Ascending aorta (tissue), 2 donors: ENCODE measurements at places on chromosomes 5 and 9.

GRCh38 chr9:95363051-95363841 lies 45.7 kb upstream of the FANCC start:
- no peak for DNase-seq

- no peak for DNase-seq
Observed at GRCh38 chr5:123819833-123820232, 307.9 kb downstream of the CSNK1G3 start.

DNA sequence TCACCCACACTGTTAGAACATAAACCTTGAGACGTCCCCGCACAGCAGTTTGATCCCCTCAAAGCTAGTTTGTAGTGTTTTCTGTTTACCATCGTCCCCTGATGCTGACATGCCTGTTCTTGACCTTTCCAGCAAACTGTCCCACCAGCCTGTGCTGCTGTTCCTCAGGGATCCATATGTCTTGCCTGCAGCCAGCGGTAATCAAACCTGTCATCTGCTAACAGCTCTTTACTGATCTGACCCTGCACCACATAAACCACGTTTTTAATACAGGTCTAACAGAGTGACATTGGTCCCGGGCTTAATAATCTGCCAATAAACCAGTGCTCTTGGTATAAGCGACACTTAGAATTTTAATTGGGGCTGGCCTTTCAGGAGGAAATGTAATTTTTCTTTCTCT lies 34.7 kb downstream of the PPIC start:
- DNase-seq: no peak

DNA sequence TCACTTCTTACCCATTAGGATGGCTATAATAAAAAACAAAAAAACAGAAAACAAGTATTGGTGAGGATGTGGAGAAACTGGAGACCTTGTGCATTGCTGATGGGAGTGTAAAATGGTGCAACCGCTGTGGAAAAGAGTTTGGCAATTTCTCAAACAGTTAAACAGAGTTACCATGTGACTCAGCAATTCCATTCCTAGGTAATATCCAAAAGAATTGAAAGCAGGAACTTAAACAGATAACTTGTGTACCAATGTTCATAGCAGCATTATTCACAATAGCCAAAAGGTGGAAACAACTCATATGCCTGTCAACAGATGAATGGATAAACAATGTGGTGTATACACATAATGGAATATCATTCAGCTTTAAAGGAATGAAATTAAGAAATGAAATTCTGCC lies 28.9 kb downstream of the DCP2 start:
- DNase-seq: no peak

DNA sequence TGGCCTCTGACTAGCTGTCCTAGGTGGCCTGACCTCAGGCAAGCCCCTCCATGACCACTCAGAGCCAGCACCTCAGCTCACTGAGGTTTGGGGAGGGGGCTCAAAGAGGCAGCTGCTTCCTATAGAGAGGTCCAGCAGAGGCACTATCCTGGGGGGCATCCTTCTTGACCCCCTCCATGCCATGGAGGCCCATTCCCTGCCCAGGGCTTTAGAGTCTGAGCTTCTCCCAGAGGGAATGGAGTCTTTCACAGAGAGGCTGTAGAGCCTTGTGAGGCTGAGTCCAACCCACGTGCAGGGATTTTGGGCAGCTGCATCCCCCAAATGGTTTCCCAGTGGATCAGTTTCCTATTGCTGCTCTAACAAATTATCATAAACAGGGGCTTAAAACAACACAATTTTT lies 16.9 kb downstream of the IRF1 start:
- DNase-seq: peak; percentile 1

GRCh38 chr5:58834242-58835225 lies 251.7 kb downstream of the RAB3C start:
- DNase-seq: no peak

DNA sequence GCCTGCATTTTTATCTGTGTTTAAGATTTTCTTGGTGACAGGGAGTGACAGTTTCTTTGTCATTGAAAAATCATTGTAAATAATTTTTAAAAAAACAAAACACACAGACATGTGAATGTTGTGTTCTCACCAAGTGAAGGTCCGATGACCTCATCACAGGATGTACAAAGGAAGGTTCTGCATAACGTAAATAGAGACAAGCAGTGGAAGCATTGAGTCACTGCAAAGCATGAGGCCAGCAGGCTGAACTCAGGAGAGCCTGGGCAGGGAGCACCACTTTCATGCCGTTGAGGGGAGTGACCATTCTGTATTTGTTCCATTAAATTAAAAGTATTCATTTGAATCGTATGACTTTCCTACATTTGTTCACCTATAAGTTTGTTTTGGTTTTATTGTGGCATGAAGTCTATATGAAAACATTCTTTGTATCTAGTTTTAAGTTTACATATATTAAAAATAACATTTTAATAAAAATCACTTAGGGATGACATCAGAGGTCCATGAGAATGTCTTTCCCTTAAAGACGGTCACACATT lies 70.4 kb upstream of the TLE1 start:
- DNase-seq: peak; percentile 82

GRCh38 chr5:50576686-50577256 lies 89.7 kb upstream of the PARP8 start:
- no peak for DNase-seq

DNA sequence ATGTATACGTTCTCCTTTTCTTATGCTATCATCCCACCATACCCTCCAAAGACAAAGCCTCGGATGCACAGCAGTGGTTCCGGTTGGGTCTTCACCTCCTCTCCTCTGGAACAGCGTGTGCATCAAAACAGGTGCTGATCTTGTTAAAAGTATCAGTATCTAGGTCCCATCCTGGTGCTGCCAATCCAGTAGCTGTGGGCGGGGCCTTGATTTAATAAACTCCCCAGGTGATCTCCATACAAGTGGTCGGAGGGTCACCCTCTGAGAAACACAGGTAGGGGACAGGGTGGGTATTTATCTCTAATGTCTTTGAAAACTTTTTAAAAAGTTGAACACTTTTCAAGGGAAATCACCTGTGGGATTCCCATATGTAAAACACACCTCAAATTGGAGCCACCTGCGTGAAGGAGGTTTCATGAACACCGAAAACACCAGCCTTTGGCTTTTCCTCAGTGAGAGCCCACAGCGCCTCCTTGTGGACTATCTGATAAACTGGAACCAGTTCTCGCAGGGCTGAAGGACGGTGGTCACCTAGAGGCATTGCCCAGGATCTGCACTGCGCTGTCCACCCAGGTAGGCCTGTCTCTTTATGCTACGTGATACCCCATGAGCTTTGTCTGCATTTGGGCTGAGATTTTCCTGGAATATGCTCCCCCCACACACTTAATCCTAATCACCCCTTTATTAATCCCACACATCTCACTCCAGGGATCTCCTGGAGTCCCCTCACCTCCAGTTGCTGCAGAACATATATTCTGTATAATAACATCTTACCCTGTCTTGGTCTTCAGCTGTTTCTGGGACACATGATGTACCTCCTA lies 80.5 kb upstream of the EPB41L4B start:
- DNase-seq: no peak

- DNase-seq: no peak
Observed at GRCh38 chr9:118561051-118561450, 808.2 kb downstream of the BRINP1 start.

- DNase-seq: no peak
Observed at GRCh38 chr9:33332011-33332410, 41.7 kb downstream of the NFX1 start.

GRCh38 chr9:37593883-37594448 lies 1.6 kb upstream of the TOMM5 start:
- DNase-seq: no peak

- DNase-seq: no peak
Observed at GRCh38 chr5:98770209-98770910, 3.1 kb upstream of the RGMB start.

DNA sequence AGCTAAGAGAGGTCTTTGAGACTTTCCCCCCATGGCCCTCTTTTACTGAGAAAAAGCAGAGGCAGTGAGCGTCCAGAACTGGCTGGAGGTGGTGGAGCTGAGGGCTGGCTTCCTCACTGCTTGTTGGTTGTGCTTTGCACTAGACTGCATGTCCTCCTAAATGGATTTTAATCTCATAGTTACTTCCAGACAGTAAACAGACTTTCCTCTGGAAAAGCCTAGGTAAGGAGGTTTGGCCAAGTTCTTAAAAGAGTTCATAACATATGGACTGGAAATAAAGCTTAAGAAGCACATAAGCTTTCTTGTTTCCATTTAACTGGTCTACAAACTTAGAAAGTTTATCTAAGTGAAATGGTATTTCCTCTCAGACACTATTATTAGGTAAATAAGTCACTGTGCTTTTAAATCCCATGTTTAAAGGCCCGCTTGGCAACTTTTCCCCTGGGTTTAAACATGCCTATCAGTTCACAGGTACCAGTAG lies 2.0 kb downstream of the ASPN start:
- no peak for DNase-seq

- no peak for DNase-seq
Observed at GRCh38 chr5:78279194-78279593, 15.3 kb downstream of the AP3B1 start.

- peak; percentile 35 for DNase-seq
Observed at GRCh38 chr9:69174616-69175463, 763 bp downstream of the TJP2 start.

DNA sequence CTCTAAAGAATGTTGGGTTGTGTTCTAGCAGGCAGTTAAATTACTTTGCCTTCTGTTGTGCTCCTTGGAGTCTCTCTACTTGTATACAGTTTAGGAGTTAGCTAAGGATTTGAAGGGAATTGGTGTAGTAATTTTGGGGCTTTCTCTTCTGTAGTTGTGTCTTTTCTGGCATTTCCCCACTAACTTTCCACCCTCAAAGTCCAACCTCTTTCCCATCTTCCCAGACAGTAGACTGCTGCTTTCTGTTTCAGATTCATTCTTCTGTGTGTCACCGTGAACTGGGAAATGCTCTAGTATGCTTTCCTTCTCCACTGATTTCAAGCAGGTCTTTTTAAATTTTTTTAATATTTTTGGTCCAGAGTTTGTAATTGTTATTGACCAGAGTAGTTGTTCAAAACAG lies 4.5 kb upstream of the ANGPTL2 start:
- no peak for DNase-seq

DNA sequence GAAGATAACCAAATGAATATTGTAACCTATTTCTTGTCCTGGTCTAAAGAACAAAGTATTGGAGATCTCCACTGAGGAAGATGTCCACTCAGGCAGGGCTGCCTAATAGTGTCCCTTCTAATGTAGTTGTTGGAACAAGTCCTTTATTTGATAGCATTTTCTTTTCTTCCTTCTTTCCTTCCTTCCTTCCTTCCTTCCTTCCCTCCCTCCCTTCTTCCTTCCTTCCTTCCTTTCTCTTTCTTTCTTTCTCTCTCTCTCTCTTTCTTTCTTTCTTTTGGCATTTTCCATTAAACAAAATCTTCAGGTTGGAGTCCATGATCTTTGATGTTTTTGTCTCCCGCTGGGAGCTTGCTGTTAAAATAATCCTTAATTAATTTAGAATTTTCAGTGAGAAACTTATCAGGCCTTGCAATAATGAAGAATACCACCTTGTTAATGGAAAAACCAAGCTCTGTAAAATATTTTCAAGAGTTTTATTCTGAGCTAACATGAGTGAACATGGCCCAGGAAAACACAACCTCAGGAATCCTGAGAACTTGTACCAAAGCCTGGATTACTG lies 43.5 kb upstream of the TENT2 start:
- DNase-seq: no peak

- DNase-seq: no peak
Observed at GRCh38 chr5:33120671-33121070, 320.1 kb upstream of the TARS1 start.

DNA sequence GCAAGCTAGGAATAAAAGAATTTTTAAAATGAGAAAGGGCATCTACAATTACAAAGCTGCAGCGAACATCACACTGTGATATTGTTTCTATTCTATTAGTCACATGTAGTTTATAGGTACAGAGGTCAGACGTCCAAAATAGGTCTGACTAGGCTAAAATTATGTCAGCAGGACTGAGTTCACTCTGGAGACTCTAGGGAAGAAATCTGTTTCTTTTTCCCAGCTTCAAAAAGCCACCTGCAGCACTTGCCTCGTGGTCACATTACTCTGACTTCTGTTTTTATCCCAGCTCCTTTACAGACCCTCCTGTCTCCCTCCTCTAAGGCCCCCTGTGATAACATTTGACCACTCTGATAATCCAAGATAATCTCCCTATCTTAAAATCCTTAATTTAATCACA lies 5.1 kb upstream of the CKS2 start:
- no peak for DNase-seq

DNA sequence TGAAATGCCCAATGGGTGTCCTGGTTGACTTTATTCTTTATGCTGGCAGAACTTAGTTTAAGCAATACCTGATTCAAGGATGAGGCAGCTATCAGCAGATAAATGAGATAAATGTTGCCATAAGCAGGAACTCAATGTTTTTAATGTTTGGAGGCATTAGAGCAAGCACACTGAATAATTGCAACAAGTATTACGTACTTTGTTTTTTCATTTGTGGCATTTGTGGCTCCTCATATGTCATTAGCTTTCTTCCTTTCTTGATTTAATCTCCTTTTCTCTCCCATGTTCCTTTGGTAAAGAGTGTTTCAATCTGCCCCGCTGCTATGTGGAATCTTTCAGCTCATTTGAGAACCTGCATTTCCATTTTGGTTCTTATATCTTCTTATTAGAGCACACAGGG lies 6.4 kb upstream of the NR3C1 start:
- DNase-seq: no peak

DNA sequence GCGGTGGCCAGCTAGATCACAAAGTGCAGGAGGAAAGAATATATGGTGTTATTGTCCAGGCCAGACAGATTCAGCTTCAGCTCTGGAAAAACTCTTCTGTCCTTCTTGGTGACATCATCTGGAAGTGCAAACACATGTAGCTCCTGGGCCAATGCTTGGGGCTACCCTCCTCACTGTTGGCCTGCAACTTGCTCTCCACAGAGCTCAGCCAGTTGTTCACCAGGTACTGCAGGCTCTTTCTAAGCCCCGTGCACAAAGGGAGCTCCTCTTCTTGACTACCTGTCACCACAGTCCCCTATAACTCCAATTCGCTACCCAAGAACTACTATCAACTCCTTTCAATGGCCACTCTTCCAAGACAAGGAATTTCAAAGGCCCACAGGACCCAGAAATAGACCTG lies 1175.9 kb upstream of the CDH9 start:
- no peak for DNase-seq

GRCh38 chr5:14917719-14918118 lies 46.1 kb upstream of the ANKH start:
- DNase-seq: no peak

GRCh38 chr5:67201897-67202549 lies 5.4 kb upstream of the CD180 start:
- no peak for DNase-seq

GRCh38 chr5:109721741-109722140 lies 32.0 kb downstream of the MAN2A1 start:
- DNase-seq: no peak
